ENCODE measurements at places on chromosomes 12 and 14. TPM values are rescaled to one million over a fixed set of nuclear protein-coding genes. Genes with fewer than 3 reads are reported as not detected.

SYCP3 gene
- total RNA-seq, result 1.1 TPM

CISTR gene
- total RNA-seq, result not detected

- H3K36me3 ChIP-seq, result no peaks in the 10 kb centered on the region
- no peaks in the 10 kb centered on the region for H3K4me1 ChIP-seq
- H3K27me3 ChIP-seq, result no peaks in the 10 kb centered on the region
- no peak overlapping the region for H3K4me3 ChIP-seq
- no peak for DNase-seq
Measured at GRCh38 chr12:20210621-20211215, 157.6 kb upstream of the PDE3A start.

CLEC14A gene
- total RNA-seq, result not detected

GRCh38 chr12:19003987-19004619 lies 125.4 kb upstream of the PLEKHA5 start:
- no peaks in the 10 kb centered on the region for H3K27me3 ChIP-seq
- DNase-seq, result no peak
- no peaks in the 10 kb centered on the region for H3K36me3 ChIP-seq
- no peak overlapping the region for H3K4me3 ChIP-seq
- H3K4me1 ChIP-seq, result no peaks in the 10 kb centered on the region
